ENCODE measurements at places on chromosomes 4 and X.

DNA sequence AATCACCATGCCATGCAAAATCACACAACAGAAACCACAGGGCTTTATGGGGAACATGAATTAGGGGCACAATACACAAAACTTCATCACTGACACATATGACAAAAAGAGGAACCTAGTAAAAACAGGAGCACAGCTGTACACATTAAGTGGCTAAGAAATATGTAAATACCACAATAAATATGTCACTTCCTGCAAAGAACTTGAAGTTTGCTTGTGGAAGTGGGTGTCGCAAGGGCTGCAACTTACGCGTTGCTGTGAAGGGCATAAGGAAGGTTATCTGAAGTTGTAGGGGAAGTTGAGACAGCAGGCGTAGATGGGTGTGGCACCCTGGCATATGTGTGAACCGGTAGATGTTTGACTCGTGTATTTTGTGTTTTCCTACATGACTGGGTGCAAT is 42.4 kb downstream of the CLCN4 start:
- no peak for DNase-seq

GRCh38 chrX:19747652-19748610 is 139.5 kb downstream of the SH3KBP1 start:
- DNase-seq: no peak

GRCh38 chr4:2858451-2859217 is 15.0 kb downstream of the ADD1 start:
- DNase-seq: no peak

- DNase-seq: no peak
These were observed 143.8 kb upstream of the PPARGC1A start for GRCh38 chr4:24033626-24034025.

- DNase-seq: peak; percentile 36
These were observed 7.1 kb downstream of the RASL11B start for GRCh38 chr4:52869196-52869595.

- DNase-seq: no peak
These were observed 66.0 kb downstream of the MANBA start for GRCh38 chr4:102694791-102695190.

DNA sequence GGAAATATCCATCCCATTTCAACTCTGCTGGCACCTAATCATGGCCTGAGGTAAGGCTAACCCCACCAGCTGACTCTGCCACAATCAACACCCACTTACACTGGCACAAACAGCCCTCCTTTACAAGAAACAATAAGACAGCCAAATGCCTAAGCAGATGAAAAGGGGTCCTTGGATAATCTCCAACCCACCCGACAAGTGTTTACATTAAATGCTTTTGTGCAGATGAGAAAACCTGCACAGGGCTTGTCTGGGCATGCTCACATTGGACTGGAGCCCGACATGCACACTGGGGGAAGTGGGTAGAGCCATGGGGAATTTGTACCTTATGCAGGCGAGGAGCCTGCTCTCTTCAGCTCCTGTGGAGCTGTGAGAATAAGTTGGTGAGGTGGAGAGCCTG is 138.9 kb upstream of the ITM2A start:
- no peak for DNase-seq

GRCh38 chr4:88104902-88105610 is 53.4 kb downstream of the ABCG2 start:
- DNase-seq: peak; percentile 38

GRCh38 chrX:40420899-40421729 is 159.7 kb upstream of the ATP6AP2 start:
- DNase-seq: no peak

- DNase-seq: no peak
These were observed 458.8 kb upstream of the LCORL start for GRCh38 chr4:18480342-18480741.

DNA sequence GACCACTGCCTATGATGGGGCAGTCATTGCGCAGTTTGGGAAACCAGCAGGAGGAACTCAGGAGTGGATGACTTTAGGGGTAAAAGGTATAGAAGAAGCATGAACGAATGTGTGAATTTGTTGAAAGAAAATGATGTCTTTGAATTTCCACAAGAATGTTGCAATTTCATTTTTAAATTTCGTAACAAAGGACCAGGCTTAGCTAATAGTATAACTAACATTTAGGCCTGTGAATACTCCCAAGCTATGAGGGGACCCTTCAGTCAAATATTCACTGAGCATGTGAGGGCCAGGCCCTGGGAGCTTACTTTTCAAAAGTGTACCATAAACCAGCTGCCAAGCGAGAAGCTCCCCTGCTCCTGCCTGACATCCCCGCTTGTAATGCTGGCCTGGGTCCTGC is 5.3 kb downstream of the MPC1L start:
- no peak for DNase-seq

DNA sequence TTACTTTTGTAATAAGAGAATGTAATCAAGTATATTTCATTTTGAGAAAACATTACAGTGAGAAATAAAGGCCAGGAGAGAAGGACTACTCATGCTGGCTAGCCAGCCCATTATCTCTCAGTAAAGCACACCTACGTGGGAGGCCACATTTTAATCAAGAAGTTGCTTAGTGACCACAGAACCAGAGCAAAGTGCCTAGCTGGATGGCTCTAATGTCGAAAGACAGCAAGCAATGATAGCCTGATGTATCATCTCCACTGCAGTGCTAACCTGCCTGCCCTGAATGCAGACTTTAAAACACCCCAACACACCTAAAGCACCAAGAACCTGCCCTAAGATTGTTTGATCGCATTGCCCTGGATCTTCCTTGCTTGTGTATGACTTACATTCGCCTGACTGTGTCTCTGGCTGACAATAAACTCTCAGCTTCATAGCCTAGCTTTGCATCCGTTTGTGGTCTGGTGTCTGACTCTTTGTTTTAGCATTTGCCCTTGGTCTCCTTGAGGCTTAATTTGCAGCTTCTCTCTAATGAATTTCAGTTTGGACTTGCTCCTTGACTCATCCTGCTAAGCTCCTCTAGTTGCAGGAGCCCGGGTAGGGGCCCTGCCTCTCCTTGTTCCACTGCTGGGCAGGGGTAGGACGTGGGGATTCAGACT is 31.4 kb upstream of the SOWAHD start:
- DNase-seq: no peak

DNA sequence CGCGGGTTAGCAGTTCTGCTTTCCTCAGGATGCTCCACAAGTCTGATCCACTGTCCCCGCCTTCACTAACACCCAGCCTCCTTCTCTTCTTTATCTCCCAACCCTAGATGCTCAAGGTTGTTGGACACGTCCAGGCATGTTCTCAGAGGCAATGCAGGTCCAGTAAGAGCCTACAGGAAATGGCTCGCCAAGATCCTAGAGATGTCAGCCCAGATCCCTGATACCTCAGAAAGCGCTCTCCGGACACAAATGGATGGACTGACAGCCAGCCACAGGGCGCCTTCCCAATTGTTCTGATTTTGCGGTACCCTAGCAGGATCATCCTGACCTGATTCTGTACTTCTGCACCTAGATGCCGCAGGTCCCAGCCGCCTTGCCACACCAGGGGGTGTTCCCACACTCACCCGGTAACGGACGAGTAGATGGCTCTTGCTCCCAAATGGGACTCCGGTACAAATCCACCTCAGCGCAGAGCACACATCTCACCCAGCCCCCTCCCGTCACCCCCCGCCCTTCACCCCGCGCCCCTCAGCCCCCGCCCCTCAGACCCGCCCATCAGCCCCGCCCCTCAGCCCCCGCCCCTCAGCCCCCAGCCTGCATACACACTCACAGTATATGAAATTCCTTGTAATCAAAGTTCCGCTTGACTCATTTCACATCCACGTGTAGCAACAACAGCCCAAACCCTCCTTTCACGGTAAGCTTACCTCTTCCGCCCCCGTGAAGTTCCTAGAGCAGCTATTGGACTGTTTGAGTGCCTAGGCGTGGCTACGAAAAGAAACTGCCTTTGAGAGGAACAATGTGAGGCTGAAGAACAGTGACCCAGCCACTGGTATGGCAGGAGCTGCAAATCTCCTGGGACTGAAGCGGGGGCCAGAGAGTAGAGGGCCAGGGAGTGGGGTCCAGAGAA is at the start of gene EDA2R:
Gene EDA2R, minus strand, starts transcription at position 488 of the 910 bp plus-strand sequence. CDS start 23,058 bp downstream, outside the sequence.
- peak; percentile 85 for DNase-seq

GRCh38 chr4:153419673-153420278 is 46.4 kb upstream of the TMEM131L start:
- DNase-seq: no peak

- DNase-seq: no peak
These were observed 58.0 kb upstream of the SCML1 start for GRCh38 chrX:17679261-17679660.

DNA sequence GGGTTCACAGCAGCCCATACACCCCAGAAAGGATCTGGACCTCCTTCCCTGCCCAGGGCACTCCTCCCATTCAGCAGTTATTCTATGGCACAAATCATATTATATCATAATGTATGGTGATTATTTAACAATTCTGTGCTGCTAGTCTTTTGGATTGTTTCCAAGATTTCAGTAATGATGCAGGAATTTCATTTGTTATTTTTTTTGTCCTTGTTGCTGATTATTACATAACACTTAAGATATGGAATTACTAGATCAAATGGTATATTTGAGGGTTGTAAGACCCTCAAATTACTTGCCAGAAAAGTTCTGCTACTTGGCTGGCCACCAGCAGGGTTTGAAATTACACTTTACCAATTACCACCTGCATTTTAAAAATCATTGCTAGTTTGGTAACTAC is 36.4 kb downstream of the QDPR start:
- no peak for DNase-seq

- DNase-seq: no peak
These were observed 61.8 kb upstream of the CITED1 start for GRCh38 chrX:72367516-72367915.

- peak; percentile 35 for DNase-seq
These were observed 5.9 kb downstream of the UGDH start for GRCh38 chr4:39521253-39521919.

Measured in HFF-Myc (cell line).